Activated T-cell treated with anti-CD3 and anti-CD28 coated beads, Interleukin-2, amount 50 U/mL, for 72 hours (primary cell): ENCODE measurements at places on chromosomes 5 and 9. TPM values are rescaled to one million over a fixed set of nuclear protein-coding genes. Genes with fewer than 3 reads are reported as not detected.

The PCDHGA5 gene
- not detected for total RNA-seq

The ADRB2 gene
- total RNA-seq = 0.60 TPM

The TMEM215 gene
- not detected for total RNA-seq

The FOXE1 gene
- 0.79 TPM for total RNA-seq

The ITGA2 gene
- total RNA-seq = 0.79 TPM

The BTNL3 gene
- total RNA-seq = 0.16 TPM

The OSTF1 gene
- 71.9 TPM for total RNA-seq

The ARHGEF28 gene
- total RNA-seq = 0.30 TPM

The IL4 gene
- total RNA-seq = 1.5 TPM

- no peaks in the 10 kb centered on the region for H3K27me3 ChIP-seq
- H3K4me1 ChIP-seq = no peaks in the 10 kb centered on the region
- H3K4me3 ChIP-seq = no peak overlapping the region
- no peak for DNase-seq
- no peak overlapping the region for H3K27ac ChIP-seq
- H3K36me3 ChIP-seq = peaks cover 3% of the 10 kb centered on the region
These were observed 360.9 kb downstream of the KDM4C start for GRCh38 chr9:7118633-7119032.

DNA sequence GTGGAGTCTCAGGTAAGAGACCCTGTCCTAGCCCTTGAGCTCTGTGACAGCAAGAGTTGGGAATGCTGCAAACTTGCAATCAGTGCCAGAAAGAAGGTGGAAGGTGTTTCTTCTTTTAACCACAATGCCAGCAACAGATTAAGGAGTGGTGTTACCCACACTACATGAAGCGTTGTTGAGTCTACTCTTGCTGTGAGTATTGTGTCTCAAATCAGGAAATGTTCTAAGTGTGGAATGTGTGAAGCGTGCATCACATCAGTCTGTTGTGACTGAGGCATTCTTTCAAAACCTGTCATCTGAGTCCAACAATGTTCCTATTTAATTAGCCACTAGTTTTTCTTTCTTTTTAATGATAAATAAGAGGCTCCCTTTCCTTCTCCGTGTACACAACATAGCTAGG is 2.9 kb upstream of the LURAP1L start:
- peaks cover 2% of the 10 kb centered on the region for H3K36me3 ChIP-seq
- H3K4me3 ChIP-seq = no peak overlapping the region
- peaks cover 23% of the 10 kb centered on the region for H3K27me3 ChIP-seq
- no peak for DNase-seq
- no peak overlapping the region for H3K27ac ChIP-seq

DNA sequence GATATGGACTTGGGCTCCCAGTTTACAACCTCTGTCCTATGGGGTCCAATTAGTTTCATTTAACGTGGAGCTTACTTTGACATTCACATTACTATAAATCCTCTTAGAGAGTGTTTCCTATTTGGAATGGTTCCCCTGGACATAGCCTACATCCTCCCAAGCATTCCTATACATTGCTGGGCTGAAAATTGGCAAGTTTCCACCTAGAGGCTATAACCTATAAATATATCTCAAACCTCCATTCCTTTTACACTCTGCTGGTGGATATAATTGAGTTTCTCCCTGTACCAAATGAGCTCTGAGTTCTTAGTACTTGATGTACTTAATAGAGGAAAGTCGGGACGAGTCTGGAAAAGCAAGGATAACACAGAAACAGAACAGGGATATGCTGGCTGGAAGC is 172.8 kb downstream of the ASTN2 start:
- no peak overlapping the region for H3K27ac ChIP-seq
- H3K36me3 ChIP-seq = no peaks in the 10 kb centered on the region
- H3K4me3 ChIP-seq = no peak overlapping the region
- DNase-seq = no peak
- H3K27me3 ChIP-seq = no peaks in the 10 kb centered on the region

GRCh38 chr5:58918021-58918729 is 335.3 kb downstream of the RAB3C start:
- H3K4me1 ChIP-seq = peaks cover 9% of the 10 kb centered on the region
- DNase-seq = no peak
- H3K27ac ChIP-seq = no peak overlapping the region

DNA sequence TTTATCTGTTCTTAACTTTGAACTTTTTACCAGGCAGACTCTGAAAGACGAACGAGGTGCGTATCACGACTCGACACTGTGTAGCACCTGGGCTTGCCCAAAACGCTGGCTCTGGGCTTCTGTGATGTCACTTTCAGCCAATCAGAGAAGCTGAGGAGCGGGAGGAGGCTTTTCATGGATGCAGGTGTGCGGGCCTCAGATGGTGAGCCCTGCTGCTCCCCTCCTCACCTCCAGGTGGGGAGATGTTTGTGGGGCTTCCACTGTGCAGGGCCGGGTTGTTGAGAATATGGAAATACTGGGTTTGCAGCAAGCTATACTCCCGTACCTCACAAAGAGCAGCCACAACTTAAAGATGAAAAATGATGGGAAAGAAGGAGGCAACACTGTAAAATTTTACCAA is 246.3 kb downstream of the IRX2 start:
- no peak for DNase-seq
- H3K27ac ChIP-seq = no peak overlapping the region
- H3K4me3 ChIP-seq = no peak overlapping the region
- H3K4me1 ChIP-seq = no peaks in the 10 kb centered on the region
- H3K36me3 ChIP-seq = no peaks in the 10 kb centered on the region
- H3K27me3 ChIP-seq = no peaks in the 10 kb centered on the region

GRCh38 chr5:15821506-15821905 is 321.5 kb downstream of the FBXL7 start:
- no peak for DNase-seq
- H3K27me3 ChIP-seq = no peaks in the 10 kb centered on the region
- H3K4me3 ChIP-seq = no peak overlapping the region
- H3K36me3 ChIP-seq = no peaks in the 10 kb centered on the region
- no peak overlapping the region for H3K27ac ChIP-seq
- no peaks in the 10 kb centered on the region for H3K4me1 ChIP-seq

DNA sequence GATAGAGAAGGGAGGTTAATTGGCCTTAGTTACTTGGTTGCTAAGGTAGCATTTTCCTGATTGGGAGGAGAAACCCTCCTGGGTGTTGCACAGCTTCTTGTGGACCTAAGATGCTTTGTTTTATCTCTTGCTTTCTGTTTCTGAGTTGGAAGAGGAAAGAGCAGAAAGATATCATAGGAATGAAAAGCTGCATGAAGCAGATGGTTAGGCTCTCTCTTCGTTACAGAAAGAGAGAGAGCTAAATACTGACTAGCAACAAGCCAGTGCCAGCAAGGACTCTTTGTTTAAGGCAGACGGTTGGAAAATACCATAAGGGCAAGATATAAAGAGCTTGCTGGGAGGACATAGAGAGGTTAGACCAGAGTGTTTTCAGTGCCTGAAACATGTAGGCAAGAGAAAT is 103.1 kb downstream of the ATG10 start:
- no peak overlapping the region for H3K4me3 ChIP-seq
- DNase-seq = no peak
- H3K4me1 ChIP-seq = no peaks in the 10 kb centered on the region
- no peaks in the 10 kb centered on the region for H3K27me3 ChIP-seq

DNA sequence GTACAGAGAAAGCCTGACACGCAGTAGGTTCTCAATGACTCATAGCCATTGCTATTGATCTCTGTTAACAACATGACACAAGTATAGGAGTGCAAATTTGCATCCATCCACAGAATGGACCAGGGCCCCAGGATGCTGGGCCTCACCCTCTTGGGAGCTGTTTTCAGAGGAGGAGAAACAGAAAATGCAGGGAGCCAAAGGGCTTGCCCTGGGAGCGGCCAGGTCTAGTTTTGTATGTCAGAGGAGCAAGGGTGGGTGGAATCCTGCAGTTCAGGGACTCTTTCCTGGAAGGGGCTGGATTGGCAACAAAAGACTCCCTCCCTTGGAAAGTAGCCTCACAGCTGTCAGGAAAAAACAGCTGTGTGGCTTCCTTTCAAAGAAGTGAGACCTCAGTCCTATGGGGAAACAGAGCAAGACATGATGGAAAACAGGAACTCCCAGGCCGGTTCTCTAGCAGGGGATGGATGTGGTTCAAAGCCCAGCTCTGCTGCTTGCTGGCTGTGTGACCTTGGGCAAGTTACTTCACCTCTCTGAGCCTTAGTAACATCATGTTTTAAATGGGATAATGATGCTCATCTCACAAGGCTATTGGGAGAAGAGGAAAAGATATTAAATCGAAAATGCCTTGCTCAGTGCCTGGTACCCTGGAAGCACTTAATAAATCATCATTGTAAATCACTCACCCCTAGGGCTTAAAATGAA is 50.5 kb upstream of the SH3PXD2B start:
- DNase-seq = no peak
- peaks cover 13% of the 10 kb centered on the region for H3K27me3 ChIP-seq
- no peaks in the 10 kb centered on the region for H3K4me1 ChIP-seq
- H3K27ac ChIP-seq = no peak overlapping the region

- H3K27me3 ChIP-seq = peaks cover 24% of the 10 kb centered on the region
- H3K4me3 ChIP-seq = no peak overlapping the region
- DNase-seq = no peak
- no peaks in the 10 kb centered on the region for H3K36me3 ChIP-seq
- no peaks in the 10 kb centered on the region for H3K4me1 ChIP-seq
These were observed 110.8 kb downstream of the PCSK1 start for GRCh38 chr5:96322217-96322616.

DNA sequence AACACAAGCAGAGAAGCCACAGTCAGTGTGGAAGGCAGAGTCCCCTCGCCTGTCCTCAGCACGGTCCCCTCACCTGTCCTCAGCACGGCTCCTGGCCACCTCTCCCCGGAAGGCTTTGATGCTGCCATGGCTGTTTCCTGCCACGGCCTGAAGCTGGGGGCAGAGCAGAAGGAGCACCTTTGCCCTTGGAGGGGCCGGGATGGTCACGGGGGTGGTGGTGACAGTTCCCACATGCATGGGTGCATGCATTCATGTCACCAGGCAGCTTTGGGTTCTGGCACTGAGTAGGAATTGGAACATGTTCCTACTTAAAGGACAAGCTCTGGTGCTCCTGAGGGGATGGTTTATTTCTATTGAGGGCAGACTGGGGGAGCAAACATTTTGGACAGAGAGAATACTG is 57.8 kb upstream of the PHYKPL start:
- no peak for DNase-seq
- no peak overlapping the region for H3K27ac ChIP-seq
- H3K36me3 ChIP-seq = no peaks in the 10 kb centered on the region
- no peak overlapping the region for H3K4me3 ChIP-seq
- peaks cover 13% of the 10 kb centered on the region for H3K27me3 ChIP-seq

DNA sequence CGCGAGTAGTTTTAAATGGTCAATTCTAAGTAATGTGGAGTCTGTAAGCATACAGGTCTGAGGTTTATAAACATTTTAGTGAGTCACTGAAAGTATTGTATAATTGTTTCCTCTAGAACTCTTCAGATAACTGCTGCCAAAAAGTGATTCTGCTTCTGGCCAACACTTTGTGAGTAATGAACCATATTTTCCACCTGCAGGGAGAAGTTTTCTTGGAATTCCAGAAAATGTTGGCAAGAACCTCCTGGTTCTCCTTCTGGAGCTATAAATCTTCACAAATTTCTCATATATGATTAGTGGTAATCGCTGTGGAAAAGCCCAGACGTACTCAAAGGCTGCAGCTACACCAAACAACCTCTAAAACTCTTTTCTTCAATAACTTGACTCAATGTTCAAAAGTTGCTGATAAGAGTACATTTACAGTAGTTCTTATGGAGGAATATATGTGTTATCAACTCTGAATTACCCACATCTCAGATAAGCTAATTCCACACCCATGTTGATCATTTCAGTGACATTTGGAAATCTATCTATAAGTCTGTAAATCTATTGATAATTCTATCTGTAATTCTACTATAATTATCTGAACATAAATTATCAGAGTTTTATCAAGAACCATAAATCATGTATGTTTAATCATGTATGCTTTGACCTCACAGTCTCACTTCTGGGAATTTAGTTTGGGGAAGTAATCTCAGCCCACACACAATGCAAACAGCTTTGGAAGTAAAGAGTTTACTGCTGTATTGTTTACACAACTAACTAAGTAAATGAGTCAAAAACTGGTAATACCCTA is 74.1 kb downstream of the FNBP1 start:
- H3K36me3 ChIP-seq = peaks cover 36% of the 10 kb centered on the region
- peak overlapping the region; percentile 29 for H3K4me3 ChIP-seq
- H3K4me1 ChIP-seq = peaks cover 93% of the 10 kb centered on the region
- H3K27me3 ChIP-seq = no peaks in the 10 kb centered on the region
- H3K27ac ChIP-seq = peak overlapping the region; percentile 82

GRCh38 chr9:123447934-123448646 is 92.1 kb downstream of the CRB2 start:
- H3K27me3 ChIP-seq = no peaks in the 10 kb centered on the region
- DNase-seq = no peak
- no peak overlapping the region for H3K4me3 ChIP-seq
- no peaks in the 10 kb centered on the region for H3K4me1 ChIP-seq

DNA sequence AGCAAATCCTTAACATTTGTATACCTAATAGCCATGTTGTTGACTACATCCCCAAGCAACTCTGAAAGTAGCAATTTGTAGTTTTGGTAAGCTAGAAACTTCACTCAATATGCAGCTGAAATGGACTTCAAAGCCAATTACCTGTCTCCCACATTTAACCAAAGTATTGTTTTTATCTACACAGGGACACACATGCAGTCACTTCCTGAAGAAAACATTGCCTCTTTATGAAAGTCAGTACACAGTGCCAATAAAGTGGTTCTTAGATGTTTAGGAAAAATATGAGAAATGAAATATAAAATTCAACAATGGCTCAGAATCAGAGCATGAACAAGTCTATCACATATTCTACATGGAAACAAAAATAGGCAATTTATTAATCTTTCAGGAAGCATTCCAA is 49.2 kb downstream of the OXCT1 start:
- DNase-seq = no peak
- H3K27ac ChIP-seq = no peak overlapping the region
- H3K4me1 ChIP-seq = no peaks in the 10 kb centered on the region
- H3K4me3 ChIP-seq = no peak overlapping the region
- no peaks in the 10 kb centered on the region for H3K27me3 ChIP-seq

GRCh38 chr9:12694013-12694412 is 828 bp downstream of the TYRP1 start:
- H3K4me1 ChIP-seq = no peaks in the 10 kb centered on the region
- DNase-seq = no peak
- no peak overlapping the region for H3K27ac ChIP-seq
- H3K4me3 ChIP-seq = no peak overlapping the region

DNA sequence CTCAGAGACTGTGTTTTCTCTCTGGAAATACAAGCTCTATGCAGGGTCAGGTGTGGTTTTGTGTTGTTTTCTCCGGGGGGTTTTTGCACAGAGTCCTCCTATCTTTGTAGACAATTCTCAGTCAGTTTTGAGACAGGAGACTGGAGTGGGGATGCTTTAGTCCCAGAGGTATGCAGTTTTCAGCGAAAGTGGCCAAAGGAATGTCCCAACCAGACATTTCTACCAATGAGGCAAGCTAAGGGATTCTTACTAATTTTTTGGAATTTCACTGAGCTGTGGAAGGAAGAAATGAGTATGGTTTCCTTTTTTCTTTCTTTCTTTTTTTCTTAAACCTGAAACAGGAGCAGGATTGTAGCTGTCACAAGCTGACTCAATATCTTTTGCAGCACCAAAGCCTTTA is 35.3 kb upstream of the PLPP1 start:
- no peak for DNase-seq
- H3K27me3 ChIP-seq = no peaks in the 10 kb centered on the region
- H3K4me3 ChIP-seq = no peak overlapping the region
- no peak overlapping the region for H3K27ac ChIP-seq
